ENCODE measurements at places on chromosomes 2 and 18.

- no peak for DNase-seq
Measured at GRCh38 chr2:150700666-150701580, 213.5 kb upstream of the RND3 start.

DNA sequence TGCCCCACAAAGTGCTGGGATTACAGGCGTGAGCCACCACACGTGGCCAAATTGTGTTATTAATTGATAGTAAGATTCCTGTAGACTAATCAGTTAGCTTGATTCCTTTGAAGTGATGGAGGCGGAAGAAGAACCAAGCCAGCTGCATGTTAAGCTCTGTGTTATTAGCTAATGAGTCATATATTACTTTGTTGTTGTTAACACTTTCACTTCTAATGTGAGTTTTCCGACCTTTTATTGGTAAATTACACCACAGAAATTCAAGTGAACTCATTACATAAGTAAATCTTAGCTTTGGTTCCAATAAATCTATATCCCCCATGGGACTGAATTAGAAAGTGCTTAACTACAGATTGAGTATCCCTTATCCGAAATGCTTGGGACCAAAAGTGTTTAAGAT lies 20.3 kb downstream of the CHMP1B start:
- DNase-seq = no peak

DNA sequence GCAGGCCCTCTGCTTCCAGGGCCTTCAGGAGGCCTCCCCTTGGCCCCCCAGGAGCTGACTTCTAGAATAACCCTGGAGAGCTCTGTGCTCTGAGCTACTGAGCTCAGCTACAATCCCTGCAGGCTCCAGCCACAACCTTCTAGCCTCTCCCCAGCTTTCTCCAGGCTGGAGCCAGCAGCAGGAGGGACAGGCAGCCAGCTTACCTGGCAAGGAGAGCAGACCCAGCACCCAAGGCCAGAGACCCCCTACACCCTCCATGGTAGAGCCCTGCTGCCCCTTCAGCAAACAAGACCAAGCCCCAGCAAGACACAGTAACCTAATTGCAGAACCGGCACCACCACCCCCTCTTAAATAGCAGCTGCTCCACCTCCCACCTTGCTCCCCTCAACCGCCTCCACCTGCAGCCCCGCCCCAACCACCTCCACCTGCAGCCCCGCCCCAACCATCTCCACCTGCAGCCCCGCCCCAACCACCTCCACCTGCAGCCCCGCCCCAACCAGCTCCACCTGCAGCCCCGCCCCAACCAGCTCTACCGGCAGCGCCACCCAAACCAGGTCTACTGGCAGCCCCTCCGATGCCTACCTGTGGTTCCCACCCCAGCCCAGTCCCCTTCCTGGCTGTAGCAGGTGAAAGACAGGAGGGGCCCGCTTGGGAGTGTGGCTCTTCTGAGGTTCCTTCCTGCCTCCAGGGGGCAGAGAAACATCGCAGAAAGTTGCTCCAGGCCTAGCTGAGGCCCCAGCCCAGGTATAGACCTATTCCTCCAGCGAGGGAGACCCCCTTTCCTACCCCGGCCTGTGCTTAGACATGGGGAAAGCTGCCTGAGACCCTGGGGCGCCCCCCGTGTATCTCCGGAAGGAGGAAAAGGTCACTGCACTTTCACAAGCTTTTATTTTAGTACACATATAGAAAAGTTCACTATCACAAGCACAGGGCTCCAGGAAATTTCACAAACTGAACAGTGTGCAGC lies at the start of gene ASTL:
Gene ASTL, minus strand, starts transcription at position 324 of the 967 bp plus-strand sequence. Its CDS starts 66 bp downstream, at position 258.
- DNase-seq = peak; percentile 76

DNA sequence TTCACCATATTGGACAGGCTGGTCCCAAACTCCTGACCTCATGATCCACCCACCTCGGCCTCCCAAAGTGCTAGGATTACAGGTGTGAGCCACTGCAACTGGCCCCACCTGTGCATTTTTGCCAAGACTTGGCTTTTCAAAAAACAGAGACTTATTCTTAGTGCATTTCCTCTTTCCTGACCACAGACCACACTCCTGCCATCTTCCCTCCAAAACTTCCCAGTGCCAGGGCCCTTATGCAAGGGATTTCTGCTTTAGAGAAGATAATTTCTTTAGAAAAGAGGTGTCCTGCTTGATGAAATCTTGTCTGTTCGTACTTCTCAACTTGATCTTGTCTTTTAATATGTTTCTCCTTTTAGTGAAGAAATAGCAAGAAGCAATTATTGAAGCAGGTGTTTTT lies 98.8 kb upstream of the ZNF516 start:
- DNase-seq = no peak

DNA sequence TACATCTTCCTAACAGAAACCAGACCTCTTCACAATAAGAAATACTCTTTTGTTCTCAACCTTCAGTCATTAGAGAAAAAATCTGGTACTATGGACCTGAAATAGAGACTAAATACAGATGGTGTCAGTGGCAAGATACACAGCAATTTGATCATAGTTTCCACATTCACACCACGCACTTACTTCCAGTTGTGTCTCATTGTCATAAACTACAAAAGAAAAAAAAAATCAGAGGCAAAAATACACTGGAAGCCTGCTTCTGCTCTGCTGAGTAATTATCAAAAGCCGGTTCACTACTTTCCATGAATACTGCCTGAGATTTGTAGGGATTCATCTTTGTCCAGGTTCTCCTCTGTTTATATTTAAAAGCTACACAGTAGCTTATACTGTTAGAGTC lies 182.6 kb downstream of the PID1 start:
- DNase-seq = no peak

DNA sequence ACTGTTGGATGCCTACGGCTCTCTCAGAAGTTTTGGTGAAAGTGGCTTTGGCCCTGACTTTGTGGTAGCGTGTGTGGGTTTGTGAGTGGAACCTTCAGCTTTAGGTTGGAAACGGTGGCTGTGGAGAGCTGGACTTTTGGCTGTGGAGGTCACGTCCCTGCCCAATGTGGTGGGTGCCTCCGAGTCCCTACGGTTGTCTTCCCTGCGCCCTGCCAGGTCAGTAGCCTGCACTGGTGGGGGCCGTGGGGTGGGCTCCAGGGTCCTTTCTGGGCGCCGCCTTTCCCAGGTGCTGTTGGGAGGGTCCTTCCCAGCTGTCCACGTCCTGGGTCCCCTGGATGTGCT lies 11.1 kb downstream of the COLEC11 start:
- DNase-seq = no peak

- DNase-seq = peak; percentile 72
Measured at GRCh38 chr18:3061581-3062312, 48.8 kb upstream of the LPIN2 start.

- no peak for DNase-seq
Measured at GRCh38 chr2:67604360-67604759, 207.2 kb downstream of the ETAA1 start.

DNA sequence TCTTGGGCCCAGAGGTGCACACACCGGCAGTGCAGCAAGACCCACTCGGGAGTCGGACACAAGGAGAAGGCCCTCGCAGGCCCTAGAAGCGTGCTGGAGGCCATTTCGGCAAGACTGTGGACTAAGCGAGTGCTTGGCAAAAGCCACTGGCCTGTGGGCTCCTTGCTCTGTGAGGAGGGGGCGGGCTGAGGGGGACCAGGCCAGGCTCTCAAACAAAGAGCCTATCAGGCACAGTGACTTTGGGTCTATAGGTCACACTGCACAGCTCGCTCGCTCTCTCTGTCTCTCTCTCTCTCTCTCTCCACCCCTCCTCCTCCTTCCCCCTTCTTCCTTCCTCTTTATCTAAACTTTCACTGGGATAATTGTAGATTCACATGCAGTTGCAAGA lies 23.6 kb upstream of the ZCCHC2 start:
- no peak for DNase-seq

DNA sequence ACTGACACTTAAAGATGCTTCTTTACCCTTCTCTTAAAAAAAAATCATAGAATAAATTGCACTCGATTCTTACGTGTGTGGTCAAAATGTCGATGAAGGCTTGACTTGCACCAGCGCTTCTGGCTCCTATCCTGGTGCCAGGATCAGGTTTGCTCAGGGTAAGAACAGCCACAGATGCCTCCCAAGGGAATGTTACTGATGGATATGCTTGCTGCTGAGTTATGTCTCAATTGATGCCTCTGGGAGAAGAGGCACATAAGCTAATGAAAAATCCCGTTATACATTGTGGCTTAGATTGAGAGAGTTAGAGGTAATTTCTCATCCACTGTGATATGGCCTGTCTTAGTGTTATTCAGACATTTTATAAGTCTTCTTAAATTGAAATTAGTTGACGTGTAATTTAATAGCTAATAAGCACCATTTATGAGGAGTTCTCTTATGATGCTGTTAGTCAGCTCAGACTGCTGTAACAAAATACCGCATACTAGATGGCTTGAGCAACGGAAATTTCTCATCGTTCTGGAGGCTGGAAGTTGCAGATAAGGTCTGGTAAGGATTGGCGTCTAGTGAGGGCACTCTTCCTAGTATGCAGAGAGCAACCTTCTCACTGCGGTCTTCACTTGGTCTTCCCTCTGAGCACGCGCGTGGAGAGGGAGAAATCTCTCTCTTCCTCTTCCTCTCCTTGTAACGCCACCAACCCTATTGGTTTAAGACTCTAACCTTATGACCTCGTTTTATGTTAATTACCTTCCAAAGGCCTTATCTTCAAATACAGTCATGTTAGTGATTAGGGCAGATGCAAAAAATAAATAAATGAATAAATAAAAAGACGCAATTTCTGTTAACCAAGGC lies 116.6 kb upstream of the NOSTRIN start:
- DNase-seq = no peak

DNA sequence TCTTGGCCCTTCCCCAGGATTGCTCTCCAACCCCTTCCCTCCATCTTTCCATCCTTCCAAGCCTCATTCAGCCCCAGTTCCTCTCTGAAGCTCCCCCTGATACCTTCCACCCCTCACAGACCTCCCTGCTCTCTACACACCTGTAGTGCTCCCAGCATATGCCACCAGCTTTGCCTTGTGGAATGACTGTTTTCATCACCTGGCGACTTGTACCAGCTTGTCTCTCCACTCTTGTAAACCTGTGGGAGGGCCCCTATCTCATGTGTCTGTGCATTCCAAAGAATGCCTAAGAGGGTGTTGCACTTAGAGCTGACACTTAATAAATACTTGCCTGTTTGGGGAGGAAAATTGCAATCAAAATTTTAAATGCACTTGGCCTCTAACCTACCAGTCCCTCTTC lies 198.7 kb downstream of the BCL11A start:
- peak; percentile 15 for DNase-seq

DNA sequence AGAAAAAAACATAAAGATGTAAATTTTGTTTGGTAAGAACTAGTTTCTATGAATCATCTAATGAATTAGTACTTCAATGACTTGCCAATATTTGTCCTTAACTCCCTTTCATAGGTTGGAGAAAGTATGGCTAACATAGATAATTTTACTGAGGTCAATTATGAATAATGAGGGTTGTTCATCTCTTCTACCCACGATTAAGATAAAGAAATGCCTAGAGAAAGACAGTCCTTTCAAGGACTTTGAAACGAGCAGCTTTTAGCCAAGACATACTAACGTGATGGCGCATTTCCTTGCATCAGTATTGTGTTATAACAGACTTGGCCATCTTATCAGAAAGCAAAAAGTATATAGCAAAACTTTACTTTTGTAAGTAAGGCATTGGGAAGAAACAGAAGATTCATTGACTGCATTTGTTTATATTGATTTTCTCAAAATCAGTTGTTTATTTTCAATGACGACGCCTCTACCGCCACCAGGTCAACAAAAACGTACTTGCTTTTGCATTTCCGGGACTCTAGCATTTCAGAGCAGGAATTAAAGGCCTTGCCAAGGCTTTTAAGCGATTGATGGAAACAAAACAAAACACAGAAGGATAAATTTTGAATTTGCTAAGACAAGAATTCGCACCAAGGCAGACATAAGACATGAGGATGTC lies 961 bp downstream of the RBM43 start:
- no peak for DNase-seq

GRCh38 chr18:41396861-41397260 lies 558.2 kb upstream of the PIK3C3 start:
- no peak for DNase-seq

- DNase-seq = peak; percentile 53
Measured at GRCh38 chr2:200483729-200484198, 26.1 kb downstream of the KCTD18 start.

DNA sequence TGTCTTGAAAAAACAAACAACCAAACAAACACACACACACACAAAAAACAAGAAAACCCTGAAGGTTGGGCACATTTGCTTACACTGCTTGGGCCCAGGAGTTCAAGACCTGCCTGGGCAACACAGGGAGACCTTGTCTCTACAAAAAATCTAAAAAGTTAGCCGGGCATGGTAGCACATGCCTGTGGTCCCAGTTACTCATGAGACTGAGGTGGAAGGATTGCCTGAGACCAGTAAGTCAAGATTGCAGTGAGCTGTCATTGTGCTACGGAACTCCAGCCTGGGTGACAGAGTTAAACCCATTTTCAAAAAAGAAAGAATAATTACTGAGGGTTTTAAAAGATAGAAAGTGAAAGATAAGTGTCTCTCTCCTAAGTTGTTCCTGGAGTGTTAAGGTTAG lies 103.4 kb downstream of the MBD5 start:
- no peak for DNase-seq

DNA sequence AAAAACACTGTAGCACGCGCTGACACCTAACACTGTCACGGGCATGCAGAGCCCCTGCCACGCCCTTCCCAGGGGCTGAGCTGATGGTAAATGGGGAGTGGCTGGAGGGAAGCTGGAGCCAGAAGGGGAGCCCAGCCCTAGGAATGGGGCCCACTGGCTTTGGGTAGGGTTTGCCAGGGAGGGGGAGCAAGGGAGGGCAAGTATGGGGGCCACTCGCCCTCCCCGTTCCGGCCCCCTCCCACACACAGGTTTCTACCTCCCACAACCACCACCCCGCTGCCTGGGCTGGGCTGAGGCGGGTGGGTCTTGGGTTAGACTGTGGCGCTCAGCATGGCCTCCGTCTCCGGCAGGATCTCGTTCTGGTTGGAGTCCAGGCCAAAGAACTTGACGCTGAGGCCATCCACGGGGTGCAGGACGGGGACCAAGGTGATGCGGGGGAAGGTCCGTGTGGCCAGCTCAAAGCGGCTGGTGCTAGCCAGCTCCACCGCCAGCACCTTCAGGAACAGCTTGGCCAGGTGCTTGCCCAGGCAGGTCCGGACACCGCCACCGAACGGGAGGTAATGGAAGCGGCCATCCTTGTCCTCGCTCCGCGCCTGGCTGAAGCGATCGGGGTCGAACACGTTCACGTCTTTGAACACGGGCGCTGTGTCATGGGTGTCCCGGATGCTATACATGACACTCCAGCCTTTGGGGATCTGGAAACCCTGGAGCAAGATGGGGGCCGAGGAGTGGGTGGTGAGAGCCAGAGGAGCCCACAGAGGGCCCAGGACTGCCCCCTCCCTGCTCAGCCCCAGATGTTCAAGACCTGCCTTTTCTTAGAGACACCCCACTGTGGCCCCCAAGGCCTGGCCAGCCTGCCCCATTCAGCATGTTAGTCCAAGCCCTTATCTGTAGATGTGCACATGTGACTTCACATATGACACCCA lies 15.5 kb downstream of the CYP26B1 start:
- no peak for DNase-seq

- DNase-seq = no peak
Measured at GRCh38 chr18:34511879-34512278, 198.2 kb upstream of the DTNA start.

DNA sequence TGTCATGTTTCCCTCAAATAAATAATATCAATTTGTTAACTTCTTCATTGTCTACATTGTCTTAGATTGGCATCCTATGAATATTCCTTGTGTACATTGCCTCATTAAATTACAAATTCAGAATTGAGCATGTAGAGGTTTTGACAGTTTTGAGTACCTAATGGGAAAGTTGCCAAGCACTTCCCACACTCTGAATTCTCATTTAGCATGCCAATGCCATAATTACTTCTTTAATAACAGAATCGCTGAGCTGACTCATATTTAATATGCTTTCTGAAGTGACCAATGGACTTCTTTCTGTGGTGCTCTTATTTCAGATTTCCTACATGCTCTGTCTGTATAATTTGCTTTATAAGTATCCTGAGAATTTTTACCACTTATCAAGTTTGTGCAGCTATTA lies 114.4 kb upstream of the NOL4 start:
- no peak for DNase-seq
